ENCODE measurements at places on chromosomes 3 and 15.
A peak's percentile ranks its signal among the peaks of the same experiment; 100 is the strongest.

DNA sequence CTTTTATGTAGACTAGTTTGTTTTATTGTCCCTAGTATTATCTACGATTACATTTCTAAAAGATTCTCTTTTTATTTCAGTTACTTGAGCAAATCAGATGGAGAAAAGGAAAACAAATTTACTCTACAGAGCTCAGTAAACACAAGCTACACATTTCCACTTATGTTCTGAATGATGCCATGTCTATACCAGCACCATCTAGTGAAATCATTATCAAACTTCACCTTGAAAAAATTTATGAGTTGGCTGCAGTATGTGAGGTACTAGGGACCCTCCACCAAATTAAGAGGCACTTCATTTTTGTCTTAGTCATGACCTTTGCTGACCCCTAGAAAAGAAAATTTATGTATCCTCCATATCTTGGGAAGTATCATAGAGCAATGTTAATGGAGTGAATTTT lies 827.4 kb downstream of the SI start:
- DNase-seq = no peak

DNA sequence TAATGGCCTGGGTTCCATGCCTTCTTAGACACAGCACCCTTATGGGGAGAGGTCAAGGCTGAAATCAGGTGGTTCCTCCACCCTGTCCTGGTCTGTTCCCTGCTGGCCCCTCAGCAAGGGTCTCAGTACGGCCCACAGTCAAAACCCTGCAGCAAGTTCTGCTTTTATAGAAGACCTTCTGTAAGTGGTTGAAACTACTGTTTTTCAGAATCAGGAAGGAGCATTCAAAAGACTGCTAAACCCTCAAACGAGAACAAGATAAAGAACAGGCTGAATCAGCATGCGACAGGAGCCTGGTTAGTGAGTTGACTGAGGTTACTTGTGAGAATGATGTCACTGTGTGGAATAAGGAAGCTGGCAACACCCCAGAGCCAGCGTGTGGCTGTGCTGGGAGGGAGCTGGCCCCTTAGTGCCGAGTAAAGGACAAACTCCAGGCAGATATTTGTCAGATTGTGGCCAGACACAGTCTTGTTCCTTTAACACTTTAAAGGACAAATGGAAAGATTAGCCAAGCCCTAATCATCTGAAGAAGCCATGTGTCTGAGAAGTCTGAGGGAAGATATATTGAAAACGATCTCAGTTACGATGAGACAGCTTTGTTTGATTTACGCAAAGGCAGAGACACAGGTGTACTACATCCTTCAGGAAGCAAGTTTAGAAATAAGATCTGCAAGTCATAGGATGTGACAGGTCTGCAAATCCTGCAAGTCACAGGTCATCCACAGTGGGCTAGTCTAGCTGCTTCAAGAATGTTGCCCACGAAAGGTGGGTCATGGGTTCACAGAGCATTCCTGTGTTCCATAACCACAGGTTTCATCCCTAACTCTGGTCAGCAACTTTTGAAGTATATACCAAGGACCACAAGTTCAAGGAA lies 54.0 kb downstream of the B3GNT5 start:
- DNase-seq = peak; percentile 70

- no peak for DNase-seq
These were observed 62.9 kb upstream of the PRR23C start for GRCh38 chr3:139107424-139108252.

- DNase-seq = peak; percentile 16
These were observed 682 bp downstream of the ETFA start for GRCh38 chr15:76310475-76311099.

DNA sequence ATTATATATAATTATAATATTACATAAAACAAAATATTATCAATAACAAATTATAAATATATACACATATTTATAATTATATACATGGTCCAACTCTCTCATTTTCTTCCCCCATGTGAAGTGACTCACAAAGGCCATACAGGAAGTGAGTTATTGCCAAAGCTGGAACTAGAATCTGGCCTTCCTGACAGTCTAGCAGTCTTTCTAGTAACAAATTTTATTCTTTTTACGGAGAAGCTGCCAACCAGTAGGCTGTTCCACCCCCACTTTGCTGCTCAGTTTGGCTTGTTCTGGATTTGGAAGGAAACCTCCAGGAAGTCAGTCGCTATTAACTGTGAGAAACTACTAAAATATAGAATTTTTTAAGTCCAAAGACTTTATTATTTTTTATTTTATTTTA lies 79.6 kb downstream of the DHX36 start:
- DNase-seq = no peak

All from T-helper 2 cell treated with Interferon-gamma antibody and Interleukin-4, amounts not matched to agents 5 μg/mL and 100 μg/mL, for 36 hours (primary cell).